ENCODE measurements at places on chromosomes 6 and 20.

DNA sequence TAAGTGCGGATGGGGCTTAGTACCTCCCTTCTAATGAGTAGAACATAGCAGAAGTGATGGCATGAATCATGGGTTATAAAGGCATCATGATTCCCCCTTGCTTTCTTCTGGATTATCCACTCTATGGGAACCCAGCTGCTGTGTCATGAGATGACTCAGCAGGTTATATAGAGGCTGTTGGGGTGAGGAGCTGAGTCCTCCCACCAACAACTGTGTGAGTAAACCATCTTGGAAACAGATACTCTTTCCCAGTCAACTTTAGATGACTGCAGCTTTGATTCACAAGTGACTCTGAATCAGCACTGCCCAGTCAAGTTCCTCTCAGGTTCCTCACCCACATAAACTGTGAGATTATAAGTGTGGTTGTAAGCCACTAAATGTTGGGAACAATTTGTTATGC is 46.3 kb downstream of the FAM83B start:
- DNase-seq, result peak; percentile 24

DNA sequence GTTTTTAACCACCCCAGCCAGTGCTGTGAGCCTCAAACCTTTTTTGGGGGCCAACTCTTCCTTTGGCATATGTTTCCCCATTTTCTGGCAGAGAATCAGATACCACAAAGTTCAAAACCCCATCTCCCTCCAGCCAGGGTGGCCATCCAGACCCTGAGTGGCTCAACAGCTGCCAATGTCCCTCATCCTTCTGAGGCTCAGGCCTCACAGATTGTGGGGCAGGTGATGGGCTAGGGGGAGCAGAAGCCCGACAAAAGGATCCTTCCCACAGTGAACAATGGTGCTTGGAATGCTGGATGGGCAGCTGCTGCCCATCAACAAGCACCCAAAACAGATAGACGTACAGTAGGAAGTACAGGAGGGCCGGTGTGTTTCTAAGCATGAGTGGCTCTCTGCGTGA is 42.6 kb upstream of the IL17A start:
- no peak for DNase-seq

- no peak for DNase-seq
Observed at GRCh38 chr20:53502820-53503219, 90.8 kb downstream of the ZNF217 start.

DNA sequence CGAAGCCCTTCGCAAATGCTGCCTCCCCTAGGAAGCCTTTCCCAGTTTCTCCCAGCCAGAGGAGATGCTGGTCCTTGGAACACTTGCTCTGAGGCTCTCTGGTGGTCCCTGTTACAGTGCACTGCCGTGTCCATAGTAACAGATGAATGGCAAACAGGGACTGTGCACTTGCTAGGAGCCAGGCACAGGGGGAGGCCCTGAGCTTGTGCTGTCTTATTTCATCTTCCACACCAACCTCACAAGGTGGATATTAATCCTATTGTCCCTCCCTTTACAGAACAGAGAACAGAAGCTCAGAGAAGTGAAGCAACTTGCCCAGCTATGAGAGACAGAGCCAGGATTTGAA is 19.0 kb downstream of the SRC start:
- DNase-seq, result no peak

- no peak for DNase-seq
Observed at GRCh38 chr6:96836631-96837080, 621 bp downstream of the GPR63 start.

GRCh38 chr6:87971605-87972262 is 75.9 kb upstream of the SPACA1 start:
- DNase-seq, result no peak

DNA sequence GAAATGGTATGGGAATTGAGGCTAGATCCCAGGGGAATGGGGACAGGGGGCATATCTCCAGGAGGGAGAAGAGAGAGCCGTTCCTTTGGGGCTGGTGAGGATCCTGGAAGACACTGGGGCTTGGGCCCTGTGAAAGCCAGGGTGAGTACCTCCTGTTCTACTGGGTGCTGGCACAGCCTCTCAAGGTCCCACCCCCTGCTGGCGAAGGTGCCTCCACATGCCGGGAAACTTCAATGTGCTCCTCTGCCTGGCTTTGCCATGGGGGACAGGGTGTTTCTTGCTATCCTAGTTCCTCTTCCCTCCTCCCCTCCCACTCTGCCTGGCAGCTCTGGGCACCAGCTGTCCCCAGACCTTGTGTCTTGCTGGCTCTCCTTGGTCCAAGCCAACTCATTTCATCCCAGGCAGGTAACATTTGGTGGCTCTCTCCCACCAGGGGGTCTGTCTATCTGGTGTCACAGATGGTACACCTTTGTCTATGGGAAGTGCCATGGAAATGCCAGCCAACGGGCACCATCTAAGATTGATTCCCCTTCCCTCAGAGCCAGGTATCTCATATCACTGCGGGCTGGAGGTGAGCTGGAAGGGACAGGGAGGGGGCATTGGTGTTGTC is 56.8 kb downstream of the MDGA1 start:
- no peak for DNase-seq

DNA sequence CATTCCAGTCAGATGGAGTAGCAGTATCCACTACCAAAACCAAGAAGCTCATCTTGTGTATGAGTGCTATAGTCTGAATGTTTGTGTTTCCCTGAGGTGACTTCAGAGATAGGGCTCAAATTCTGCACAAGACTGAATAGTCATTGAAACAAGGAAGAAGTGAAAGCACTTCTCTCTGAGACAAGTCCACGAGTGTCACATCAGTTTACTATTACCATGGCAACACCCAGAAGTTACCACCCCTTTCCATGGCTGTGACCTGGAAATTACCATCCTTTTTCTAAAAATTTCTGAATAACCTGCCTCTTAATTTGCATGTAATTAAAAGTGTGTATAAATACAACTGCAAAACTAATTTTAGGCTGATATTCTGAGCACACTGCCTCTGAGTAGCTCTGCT is 682.1 kb upstream of the ADGRB3 start:
- no peak for DNase-seq

- DNase-seq, result no peak
Observed at GRCh38 chr20:42650191-42650746, 539.4 kb downstream of the PTPRT start.

DNA sequence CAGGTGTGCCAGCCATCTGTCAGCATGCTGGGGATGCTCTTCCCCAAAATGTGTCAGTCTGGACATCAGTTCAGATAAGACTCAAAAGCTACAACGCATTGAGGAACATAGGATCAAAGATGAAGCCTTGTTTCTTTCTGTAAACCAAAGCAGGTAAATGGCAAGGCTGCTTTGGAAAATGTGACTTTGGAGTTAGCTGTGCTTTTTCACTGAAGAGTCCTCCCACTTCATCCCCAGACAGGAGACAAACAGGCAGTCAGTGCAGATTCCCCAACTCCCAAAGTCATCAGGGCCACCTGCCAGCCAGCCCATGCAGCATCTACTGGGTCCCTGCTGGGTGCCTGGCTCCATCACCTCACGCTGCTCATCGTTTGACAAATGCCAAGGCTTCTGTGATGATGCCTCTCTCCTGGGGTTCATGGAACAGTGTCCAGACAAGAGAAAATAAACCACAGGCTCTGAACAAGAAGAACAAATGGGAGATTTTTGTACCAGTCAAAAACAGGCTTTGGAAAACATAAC is 205.0 kb upstream of the BTBD3 start:
- no peak for DNase-seq

DNA sequence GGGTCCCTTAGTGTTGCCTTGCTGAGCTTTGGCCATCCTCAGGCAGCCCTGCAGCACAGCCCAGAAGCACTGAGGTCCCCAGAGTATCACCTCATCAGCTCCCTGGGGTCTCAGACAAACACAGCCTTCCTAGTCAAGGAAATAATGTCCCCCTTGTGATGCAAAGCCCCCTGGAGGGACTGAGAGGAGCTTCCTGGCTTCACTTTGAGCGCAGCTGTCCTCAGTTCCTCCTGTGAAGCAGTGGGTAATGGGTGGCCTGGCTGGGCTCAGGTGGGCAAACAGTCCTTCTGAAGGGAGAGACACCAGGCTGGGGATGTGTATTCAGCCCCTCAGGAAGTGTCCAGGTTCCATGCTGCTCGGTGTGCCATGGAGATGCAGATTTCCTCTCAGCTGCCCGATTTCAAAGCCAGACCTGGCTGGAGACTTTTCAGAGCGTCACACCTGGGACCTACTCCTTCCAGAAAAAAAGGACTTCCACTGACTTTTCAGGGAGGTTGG is 79.2 kb upstream of the FOXA2 start:
- DNase-seq, result no peak

Data from AG04449 (cell line).